ENCODE measurements at places on chromosomes 2 and 18.

- no peak for DNase-seq
Observed at GRCh38 chr2:135676031-135676430, 65.6 kb upstream of the UBXN4 start.

DNA sequence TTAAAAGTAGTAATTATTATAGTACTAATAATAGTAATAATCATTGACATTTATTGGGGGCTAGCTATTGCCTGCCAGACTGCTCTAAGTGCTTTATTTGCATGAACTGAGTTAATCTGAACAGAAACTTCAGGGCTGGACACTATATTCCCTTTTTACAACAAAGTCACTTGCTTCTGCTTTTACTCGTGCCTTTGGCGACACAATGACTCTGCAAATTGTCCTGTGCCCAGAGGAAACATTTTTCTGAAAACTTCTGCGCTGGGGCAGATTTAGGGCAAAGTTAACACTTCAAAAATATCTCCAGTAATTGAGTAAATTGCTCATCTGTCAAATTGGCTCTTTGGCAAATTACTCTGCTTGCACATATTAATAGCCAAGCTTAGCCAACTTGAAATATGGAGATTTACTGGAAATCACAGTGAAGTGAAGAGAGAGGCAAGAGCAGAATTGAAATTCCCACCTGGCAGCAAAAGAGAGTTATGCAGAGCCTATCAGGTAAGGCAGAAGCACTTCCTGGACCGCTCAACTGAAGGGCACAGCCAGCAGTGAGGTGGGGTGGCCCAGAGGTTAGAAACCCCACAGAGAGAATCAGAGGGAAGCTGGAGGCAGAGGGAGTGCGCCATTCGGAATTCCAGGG, 36.3 kb downstream of the BMP10 start:
- no peak for DNase-seq

DNA sequence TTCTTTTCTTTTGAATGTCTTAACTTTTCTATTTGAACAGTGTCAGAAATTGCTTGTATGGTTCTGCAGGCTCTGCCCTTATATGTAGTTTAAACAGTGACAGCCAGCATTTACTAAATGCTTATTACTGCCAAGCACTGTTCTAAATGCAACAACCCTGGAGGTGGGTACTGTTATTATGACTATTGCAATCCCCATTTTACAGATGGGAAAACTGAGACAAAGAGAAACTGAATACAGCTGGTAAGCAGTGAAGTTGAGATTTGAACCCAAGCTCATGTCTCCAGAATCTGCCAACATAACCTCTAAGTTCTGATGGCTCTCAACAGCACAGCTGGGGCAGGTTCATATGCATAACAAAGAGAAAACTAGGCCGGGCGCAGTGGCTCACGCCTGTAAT, 105.7 kb upstream of the GATA6 start:
- DNase-seq: no peak

- no peak for DNase-seq
Observed at GRCh38 chr2:144712550-144712940, 192.6 kb upstream of the ZEB2 start.

DNA sequence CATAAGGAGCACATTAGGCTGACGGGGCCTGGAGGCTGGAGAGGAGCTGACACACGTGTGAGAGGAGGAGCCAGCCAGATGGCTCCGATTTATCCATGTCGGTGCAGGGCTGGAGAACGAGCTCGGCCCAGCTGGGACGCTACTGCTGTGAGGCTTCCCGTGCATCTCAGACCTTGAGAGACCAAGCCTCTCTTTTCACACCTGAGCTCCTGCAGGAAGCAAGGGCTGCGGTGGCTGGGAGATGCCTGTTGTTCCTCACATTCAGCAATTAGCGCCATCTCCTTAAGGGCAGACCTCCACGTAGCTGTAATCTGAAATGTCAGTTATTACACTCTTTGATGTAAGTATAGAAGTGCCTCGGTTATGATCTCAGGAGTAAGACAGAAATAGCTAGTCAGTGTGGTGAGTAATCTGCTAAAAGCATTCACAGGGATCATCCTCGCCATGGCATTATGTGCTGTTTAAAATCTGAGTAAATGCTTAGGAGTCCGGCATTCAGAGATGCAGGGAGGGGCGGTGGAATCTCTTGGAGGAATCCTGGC, 107.9 kb downstream of the PRKCE start:
- no peak for DNase-seq

DNA sequence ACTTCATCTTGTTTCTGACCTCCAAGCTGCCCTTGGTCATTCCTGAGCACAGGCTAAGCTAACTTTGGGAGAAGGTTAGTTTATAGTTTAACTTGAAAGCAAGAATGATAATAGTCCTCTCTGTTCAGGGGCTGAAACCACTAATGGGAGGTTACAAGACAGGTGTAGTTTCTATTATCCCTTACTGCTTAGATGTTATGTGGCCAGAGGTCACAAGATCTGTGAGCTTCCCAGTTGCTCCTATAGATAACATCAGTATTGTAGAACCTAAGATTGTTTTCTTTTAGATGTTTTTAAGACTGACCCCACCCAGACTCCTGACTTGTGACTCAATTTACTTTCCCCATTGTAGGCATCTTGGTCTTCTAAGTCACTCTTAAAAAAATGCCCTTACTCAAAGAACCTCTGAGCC, 94.8 kb upstream of the LPIN2 start:
- no peak for DNase-seq

GRCh38 chr18:5998907-5999306, 103.6 kb upstream of the TMEM200C start:
- no peak for DNase-seq

- no peak for DNase-seq
Observed at GRCh38 chr2:34991508-34992274, 1363.9 kb upstream of the CRIM1 start.

DNA sequence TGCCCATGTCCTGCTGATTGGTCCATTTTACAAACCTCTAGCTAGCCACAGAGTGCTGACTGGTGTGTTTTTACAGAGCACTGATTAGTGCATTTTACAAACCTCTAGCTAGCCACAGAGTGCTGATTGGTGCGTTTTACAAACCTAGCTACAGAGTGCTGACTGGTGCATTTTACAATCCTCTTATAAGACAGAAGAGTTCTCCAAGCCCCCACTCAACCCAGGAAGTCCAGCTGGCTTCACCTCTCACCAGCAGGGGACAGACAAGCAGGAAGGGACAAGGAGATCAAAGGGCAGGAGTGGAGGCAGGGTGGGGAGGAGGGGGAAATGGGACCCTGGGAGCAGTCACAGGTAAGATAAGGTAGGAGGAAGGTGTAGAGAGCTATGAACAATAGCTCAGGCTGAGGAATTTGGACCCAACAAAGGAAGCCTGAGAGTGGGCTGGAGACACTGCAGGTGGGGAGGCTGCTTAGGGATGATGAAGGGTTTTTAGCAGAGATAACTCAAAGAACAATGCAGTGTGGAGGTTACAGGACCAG, 37.1 kb downstream of the SH2D6 start:
- DNase-seq: no peak

Data from fibroblast of the conjunctiva (primary cell).